Activated T-cell treated with anti-CD3 and anti-CD28 coated beads, Interleukin-2, amount 50 U/mL, for 1 hour (primary cell): ENCODE measurements at places on chromosomes 1 and 21.

DNA sequence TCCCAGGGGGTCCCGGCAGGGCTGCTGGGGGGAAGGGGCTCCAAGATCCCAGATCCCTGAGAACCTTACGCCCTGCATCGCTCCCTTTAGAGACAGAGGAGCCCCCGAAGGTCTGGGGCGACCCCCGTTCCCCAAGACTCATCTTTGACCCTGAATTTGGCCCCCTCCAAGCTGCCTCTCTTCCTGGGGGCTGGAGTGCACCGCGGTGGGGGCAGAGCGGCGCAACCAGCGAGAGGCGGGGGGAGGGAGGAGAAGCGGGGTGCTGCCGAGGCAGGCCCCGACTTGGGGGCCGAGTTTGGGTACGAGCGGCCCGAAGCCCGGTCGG is 5.4 kb upstream of the PLEKHG5 start:
- no peak for DNase-seq

DNA sequence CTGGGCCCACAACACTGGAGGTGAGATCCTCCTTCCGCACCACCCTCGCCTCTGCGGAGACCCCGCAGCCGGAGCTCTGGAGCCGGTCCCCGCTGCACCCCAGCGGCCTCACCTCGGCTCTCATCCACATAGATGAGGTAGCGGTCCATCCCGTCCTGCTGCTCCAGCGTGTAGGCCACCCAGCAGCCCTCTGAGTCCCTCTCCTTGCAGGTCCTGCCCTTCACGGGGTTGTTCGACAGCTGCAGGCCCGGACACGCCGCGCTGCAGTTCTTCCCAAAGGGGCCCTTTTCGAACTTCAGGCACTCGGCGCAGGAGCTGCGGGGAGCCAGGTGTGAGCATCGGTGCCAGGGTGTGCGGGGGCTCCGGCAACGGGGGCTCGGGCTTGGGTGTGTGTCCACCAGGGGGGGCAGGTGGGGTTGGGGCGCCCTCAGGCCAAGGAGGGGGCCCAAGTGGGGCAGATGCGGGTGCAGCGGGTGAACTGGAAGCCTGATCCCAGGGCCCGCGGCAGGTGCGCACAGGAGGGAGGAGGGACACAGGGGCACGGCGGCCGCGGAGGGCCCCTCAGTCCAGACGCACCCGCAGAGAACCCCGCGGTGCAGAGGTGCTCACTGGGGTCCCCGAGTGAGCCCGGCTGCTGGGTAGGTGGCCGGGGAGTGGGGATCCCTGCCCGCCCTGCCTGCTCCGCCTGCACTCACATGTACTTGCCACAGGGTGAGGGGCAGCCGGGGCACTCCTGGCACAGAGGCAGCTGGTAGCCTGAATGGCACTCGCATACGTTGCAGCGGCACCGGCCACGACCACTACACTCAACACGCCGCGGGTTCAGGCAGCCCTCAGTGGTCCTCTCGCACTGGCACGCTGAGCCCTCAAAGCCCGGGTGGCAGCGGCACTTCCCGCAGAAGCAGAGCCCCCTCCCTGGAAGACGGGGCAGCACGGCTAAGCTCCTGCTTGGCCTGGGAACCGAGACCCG is 15.4 kb upstream of the PTTG1IP start:
- DNase-seq = no peak

DNA sequence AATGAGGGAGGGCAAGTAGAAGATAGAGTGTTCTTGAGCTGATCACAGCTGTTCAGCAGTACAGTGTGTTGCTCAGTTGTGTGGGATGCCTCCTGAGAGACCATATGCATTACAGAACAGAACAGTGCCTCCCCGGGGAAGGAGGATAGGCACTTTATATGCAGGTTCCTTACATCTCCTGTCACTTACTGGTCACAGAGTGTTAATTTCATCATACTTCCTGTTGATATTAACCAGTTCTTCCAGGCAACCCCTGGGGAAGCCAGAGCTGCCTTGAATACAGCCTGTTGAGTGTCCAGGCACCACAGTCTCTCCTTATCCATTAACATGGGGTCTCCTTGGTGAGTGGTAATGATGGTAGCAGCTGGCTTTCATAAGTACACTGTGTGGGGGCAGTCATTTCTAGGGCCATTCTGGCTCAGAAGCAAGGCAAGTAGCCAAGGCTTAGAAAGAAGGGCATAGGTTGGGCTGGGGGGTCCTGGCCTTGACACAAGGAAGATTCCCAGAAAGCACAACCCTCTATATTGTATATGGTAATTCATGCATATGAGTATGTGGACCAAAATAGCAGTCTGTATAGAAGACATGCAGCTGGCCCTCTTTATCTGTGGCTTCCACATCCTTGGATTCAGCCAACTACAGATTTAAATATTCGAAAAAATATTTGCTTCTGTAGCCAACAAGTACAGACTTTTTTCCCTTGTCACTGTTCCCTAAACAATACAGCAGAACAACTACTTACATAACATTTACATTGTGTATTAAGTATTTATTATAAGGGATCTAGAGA is 142.4 kb downstream of the ZP4 start:
- no peak for DNase-seq

- DNase-seq = no peak
Observed at GRCh38 chr1:183675381-183675780, 22.3 kb upstream of the APOBEC4 start.

- DNase-seq = no peak
Observed at GRCh38 chr1:51325878-51326755, 4.2 kb downstream of the TTC39A start.

GRCh38 chr1:182248721-182249120 is 142.9 kb downstream of the GLUL start:
- DNase-seq = no peak

DNA sequence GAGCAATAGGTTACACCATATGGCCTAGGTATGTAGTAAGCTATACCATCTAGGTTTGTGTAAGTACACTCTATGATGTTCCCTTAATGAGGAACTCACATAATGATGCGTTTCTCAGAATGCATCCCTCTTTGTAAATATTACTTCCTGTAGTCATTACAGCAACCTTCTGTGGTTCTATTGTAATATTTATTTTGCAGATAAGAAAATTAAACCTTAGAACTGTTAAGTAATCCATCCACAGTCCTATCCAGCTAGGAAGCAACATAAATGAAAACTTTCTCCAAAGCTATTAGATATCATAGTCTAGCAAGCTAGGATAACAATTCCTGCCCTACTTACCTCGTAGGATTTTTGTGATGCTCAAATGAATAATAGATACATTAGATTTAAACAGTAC is 88.7 kb downstream of the WLS start:
- DNase-seq = no peak

DNA sequence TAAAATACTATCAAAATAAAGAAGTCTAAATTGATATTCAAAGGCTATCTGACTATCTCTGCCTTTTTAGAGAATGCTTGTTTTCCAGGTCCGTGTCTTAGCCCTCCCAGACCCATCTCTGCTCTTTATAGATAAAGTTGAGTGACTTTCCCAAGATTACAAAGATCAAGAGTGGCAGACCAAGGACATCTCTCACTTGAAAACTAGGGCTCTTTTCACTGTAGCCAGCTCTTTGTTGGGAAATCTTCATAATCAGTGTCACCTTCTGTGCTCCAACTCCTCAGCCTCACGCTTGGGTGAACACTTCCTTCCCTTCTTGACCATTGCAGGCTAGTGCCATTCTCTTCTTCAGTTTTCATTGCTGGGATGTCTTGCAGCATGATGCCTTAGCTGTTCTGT is 211.1 kb downstream of the PBX1 start:
- no peak for DNase-seq

DNA sequence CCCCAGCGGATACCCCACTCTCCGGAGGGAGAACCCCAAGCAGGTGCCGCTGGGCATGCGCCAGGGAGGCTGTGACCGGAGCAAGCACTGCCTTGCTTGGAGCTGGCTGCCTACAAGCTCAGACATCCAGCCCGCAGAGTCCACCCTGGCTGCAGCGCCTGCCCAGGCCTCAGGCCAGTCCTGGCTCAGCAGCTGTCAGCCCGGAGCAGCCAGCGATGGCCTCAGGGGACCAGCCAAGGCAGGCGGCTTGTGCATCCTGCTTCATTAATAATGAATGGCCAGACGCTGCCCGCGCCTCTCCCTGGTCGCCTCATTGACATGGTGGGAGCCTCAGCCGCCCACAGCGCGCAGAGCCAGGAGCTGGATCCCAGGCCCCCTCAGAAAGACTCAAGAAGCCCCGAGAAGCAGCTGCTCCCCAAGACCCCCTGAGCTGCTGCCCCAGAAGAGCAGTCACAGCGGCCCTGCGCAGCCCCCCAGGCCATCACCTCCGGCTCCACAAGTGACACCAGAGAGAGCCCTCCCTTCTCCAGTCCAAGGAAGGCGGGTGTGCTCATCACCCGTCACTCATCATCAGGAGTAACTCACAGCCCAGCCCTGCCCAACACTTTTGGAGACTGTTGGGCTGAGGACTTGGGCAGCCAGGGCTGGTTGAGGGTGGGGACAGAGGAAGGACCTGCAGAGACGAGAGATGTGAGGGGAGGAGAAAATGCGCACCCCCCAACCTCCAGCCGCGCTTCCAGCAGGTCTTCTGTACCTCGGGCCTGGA is 19.6 kb downstream of the KCNAB2 start:
- no peak for DNase-seq

GRCh38 chr1:210726621-210727020 is 397.9 kb downstream of the HHAT start:
- no peak for DNase-seq

- DNase-seq = no peak
Observed at GRCh38 chr1:201002510-201002909, 21.0 kb downstream of the KIF21B start.

GRCh38 chr1:203058676-203058935 is 27.2 kb downstream of the MYOG start:
- no peak for DNase-seq

- DNase-seq = no peak
Observed at GRCh38 chr1:18535391-18536210, 54.9 kb downstream of the KLHDC7A start.

DNA sequence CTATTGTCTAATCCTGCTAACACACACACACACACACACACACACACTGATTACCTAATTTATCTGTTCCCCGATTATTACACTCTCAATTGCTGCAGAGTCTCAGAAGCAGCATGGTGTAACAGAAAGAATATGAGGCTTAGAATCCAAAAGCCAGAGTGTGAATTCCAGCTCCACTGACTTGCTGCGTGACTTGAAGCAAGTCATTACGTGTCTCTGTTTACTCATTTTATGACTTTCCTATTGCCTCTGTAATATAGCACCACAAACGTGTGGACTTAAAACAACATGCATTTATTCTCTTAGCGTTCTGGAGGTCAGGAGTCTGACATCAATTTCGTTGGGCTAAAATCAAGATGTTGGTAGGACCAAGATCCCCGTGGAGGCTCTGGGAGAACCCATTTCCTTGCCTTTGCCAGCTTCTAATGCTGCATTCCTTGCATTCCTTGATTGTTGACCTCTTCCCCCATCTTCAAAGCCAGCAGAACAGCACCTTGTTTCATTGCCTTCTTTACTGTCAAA is 55.9 kb upstream of the ATP5PO start:
- no peak for DNase-seq

- no peak for DNase-seq
Observed at GRCh38 chr21:46131588-46131837, 23.9 kb downstream of the FTCD start.

DNA sequence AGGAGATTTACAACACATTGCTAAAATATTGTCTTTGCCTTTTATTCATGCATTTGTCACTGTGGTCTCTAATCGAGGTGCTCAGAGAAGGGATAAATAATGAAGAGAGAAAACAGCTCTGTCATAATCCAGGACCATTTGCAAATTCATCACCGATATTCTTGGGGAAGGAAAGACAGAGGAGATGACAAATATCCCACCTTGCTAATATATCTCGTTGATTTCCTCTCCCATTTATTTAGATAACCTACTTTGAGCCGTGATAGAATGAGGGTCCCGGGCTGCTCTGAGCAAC is 86.9 kb downstream of the PRDM16 start:
- no peak for DNase-seq

DNA sequence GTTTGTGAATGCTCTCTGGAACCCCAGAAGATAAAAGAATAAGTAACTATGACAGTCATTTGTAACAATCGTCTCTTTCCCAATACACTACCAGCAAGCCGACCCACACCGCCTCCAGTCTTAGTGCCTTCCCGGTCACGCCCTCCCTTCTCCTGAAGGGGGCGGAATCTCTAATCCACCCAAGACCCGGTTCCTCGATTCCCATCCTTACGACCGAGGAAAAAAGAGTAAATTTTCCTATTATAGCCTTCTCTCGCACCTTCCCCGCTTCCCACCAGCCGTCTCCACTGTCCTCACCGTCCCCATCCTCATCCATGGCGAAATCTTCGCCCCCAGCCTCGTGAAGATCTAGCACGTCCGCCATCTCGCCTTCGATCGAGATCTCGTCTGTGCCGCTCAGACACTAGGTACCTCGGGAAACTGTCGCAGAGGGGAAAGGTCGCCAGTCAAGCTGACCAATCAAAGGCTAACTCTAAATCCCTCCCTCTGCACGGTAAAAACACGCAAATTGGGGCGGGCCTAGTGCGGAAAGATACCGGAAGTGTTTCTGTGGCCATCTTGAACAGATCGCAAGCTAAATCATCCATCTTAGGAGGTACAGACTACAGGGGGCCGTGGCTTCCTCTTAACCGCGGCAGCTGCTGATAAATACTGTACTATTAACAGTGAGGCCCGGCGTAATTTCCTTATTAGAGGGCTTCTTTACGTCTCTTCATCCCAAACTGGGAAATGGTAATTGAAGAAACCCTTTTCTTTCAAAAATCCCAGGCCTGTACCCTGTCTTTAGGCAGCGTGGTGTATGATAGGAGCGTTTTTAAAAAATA is at the start of gene RBM8A:
Gene RBM8A (minus strand): TSS at position 422 of the 824 bp plus-strand sequence. CDS start 58 bp downstream, at position 364.
- peak; percentile 89 for DNase-seq

DNA sequence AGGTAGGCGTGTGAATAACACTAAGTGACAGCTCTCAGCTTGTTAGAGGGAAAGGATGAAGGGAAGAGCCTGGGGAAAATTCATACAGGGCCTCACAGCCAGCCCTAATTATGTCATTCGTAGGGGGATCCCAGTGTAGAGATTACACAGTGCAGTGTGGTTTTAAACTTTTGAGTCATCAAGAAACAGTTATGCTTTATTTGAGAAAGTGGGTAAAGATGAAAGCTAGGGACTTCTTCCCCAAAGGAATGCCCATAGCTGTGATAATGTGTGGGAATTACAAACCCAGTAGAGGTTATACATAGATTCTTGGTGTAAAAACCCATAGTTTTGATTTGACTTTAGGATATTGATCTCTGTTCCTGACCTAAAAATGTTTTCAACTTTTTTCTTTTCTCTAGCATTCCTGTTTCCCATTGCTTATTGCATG is 1.9 kb downstream of the TTF2 start:
- DNase-seq = no peak

DNA sequence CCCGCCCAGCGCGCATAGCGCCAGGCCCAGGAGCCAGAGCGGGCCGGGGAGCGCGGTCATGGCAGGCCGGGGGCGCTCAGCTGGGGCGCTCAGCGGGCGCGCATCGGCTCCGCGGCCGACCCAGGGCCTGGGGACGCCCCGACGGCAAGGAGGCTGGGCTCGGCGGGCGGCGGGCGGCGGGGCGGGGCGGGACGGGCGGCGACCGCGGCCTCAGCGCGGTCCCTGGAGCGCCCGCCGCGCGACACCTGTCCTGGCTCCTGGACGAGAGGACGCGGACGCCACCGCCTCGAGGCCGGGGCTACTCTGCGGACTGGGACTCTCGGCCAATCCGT is 273 bp downstream of the BMP8B start:
- DNase-seq = no peak
